Panc1 (cell line): ENCODE measurements at places on chromosomes 1 and 21. TPM values are rescaled to one million over a fixed set of nuclear protein-coding genes. Genes with fewer than 3 reads are reported as not detected.

The C8A gene
- not detected for total RNA-seq

The TAL1 gene
- 0.05 TPM for total RNA-seq

The BCAR3 gene
- total RNA-seq, result 33.9 TPM

The STUM gene
- total RNA-seq, result 0.03 TPM

The ESRRG gene
- total RNA-seq, result not detected

The C1QC gene
- total RNA-seq, result 0.64 TPM

The LRRN2 gene
- 2.0 TPM for total RNA-seq

The CYP4A22 gene
- not detected for total RNA-seq

The RNF223 gene
- 0.08 TPM for total RNA-seq

The NCAM2 gene
- 2.2 TPM for total RNA-seq

The HFM1 gene
- total RNA-seq, result 0.39 TPM

The BATF3 gene
- total RNA-seq, result 2.4 TPM

The TBX15 gene
- 1.9 TPM for total RNA-seq

The PDE9A gene
- 0.72 TPM for total RNA-seq

The APCS gene
- 0.33 TPM for total RNA-seq

The HSPA6 gene
- 0.44 TPM for total RNA-seq

The SELP gene
- total RNA-seq, result not detected

The UBL4B gene
- not detected for total RNA-seq
